ENCODE measurements at places on chromosomes 2 and 18.

DNA sequence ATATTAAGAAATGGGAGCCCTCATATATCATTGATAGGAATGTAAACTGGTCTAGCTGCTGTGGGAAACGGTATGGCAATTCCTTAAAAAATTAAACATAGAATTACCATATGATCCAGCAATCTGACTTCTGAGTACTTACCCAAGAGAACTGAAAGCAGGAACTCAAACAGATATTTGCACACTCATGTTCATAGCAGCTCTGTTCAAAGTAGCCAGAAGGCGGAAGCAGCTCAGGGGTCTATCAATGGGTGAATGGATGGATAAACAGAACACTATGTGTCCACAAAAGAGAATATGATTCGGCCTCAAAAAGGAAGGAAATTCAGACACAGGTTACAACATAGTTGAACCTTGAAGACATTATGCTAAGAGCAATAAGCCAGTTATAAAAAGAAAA lies 135.7 kb upstream of the NDUFV2 start:
- no peak for DNase-seq

GRCh38 chr18:76494231-76495005 lies 624 bp downstream of the ZNF516 start:
- no peak for DNase-seq

- no peak for DNase-seq
These were observed 12.7 kb upstream of the NFU1 start for GRCh38 chr2:69449906-69450305.

- DNase-seq, result no peak
These were observed 46.3 kb upstream of the VIT start for GRCh38 chr2:36650031-36650829.

GRCh38 chr2:25483607-25484266 lies 142.0 kb upstream of the DNMT3A start:
- no peak for DNase-seq

DNA sequence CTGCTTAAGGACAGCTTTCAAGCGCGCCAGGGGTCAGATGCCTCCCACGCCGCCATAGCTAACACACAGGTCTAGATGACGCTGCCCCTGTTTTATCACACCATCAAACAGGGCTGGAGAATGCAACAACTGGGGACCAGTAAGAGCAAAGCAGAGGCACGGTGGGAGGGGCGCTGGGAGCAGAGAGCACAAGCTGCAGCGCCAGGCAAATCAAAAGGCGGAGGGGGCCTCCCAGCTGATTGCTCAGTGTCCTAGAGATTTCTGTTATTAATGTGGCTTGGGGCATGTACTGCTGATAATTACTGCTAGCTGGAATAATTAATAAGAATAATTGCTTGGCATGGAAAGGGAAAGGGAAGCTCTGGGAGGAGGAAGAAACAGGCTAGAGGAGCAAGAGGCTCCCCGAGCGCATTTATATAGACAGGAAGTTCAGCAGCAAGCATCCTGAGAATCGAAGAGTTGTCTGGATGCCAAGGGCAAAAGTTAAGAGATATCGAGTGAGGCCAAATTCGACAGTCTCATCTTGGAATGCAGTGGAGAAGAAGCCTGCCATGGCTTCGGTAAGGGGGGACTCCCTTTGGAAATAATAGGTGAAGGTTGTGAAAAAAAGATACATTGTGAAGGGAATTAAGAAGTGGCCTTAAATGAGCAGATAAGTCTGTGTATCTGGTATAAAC lies 104.5 kb upstream of the ZNF521 start:
- DNase-seq, result no peak

- DNase-seq, result no peak
These were observed 14.9 kb upstream of the B3GNT2 start for GRCh38 chr2:62180975-62181374.

- no peak for DNase-seq
These were observed 543.7 kb downstream of the TRIB2 start for GRCh38 chr2:13260402-13260801.

- no peak for DNase-seq
These were observed 157.1 kb downstream of the BCL2 start for GRCh38 chr18:63162271-63163014.

GRCh38 chr2:25421289-25421688 lies 79.6 kb upstream of the DNMT3A start:
- DNase-seq, result no peak

GRCh38 chr2:196170606-196171247 lies 651 bp downstream of the STK17B start:
- no peak for DNase-seq

DNA sequence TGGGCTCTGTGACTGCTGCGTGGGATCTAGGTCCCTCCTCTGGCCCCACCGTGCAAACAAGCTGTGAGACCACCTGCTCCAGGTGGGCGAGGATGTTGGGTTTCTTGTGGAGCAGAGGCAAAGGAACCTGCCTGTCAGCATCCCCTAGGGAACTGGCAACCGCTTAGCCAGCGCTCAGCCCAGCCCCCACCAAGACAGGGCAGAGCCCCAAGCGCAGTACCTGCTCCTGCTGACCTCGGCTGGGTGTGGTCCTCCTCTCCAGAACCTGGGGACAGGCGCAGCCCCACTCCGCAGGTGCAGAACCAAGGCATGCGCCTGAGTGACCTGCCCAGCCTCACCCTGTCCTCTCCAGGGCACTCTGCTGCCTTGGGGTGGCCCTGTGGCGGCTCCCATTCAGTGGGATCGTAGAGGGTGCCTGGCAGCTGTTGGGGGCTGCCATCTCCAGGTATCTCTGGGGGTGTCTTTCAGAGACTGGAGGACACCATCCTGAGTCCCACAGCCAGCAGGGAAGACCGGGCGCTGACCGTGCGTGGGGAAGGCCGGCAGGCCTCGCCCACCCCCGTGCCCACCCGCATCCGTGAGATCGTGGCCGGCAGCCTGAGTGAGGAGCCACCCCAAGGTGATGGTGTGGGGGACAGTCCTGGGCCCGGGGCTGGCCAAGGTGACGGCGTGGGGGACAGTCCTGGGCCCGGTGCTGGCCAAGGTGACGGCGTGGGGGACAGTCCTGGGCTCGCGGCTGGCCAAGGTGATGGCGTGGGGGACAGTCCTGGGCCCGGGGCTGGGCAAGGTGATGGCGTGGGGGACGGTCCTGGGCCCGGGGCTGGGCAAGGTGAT lies 12.3 kb downstream of the CROCC2 start:
- no peak for DNase-seq

GRCh38 chr2:8806885-8807704 lies 30.3 kb downstream of the KIDINS220 start:
- DNase-seq, result no peak

DNA sequence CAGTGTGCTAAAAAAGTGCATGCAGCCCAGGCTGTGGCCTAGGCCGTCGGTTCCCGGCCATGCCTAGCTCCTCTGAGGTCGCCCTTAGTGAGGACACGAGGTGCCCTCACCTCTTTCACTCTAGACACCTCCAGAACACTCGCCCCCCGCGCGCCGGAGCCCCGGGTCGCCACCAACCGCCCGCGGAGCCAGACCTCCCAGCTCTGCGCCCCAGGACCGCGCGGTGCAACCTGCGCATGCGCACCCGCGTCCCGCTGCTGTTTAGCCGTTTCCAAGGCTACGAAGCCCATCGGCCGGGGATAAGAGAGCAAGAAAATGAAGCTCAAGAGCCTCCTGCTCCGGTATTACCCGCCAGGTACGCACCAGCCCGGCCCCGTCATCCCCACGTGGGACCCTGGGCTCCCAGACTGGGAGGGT lies at the start of gene DAW1:
TSS of gene DAW1 (plus strand) at position 257 of the 417 bp plus-strand sequence. CDS start at position 316, 59 bp downstream.
- no peak for DNase-seq

DNA sequence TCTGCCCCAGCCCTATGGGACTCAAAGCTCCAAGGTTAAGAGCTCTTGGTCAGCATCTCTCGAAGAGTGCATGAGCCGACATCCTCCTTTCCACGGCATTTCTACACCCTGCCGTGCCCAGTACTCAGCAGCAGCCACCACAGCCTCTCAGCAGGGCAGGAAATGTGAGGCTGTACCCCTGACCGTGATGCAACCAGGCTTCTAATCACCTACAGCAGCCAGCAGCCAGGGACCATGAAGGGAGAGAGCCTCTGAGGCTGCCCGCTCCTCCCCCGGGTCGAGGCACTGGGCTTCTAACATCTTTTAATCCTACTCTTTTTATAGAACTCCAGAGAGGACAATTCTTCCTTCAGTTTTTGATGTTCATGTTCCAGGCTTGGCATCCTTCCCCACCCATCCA lies 6.5 kb downstream of the CYS1 start:
- no peak for DNase-seq

Data from stimulated activated CD8-positive, alpha-beta memory T cell treated with anti-CD3 and anti-CD28 coated beads, Interleukin-7, amount 100 ng/mL, for 1 hour (primary cell).